ENCODE measurements at places on chromosomes 2 and 18.

- H3K4me3 ChIP-seq: no peak overlapping the region
- no peaks in the 10 kb centered on the region for H3K4me1 ChIP-seq
- H3K36me3 ChIP-seq: peaks cover 2% of the 10 kb centered on the region
- DNase-seq: no peak
Observed at GRCh38 chr2:196884368-196884767, 42.1 kb downstream of the PGAP1 start.

- DNase-seq: peak; percentile 17
- peak overlapping the region; percentile 50 for H3K4me3 ChIP-seq
- peak overlapping the region; percentile 40 for H3K27ac ChIP-seq
- peaks cover 40% of the 10 kb centered on the region for H3K4me1 ChIP-seq
Observed at GRCh38 chr2:24920809-24921441, 888 bp upstream of the ADCY3 start.

- DNase-seq: no peak
- no peaks in the 10 kb centered on the region for H3K36me3 ChIP-seq
- no peak overlapping the region for H3K27ac ChIP-seq
- no peaks in the 10 kb centered on the region for H3K27me3 ChIP-seq
Observed at GRCh38 chr2:111983478-111984212, 71.4 kb upstream of the TMEM87B start.

DNA sequence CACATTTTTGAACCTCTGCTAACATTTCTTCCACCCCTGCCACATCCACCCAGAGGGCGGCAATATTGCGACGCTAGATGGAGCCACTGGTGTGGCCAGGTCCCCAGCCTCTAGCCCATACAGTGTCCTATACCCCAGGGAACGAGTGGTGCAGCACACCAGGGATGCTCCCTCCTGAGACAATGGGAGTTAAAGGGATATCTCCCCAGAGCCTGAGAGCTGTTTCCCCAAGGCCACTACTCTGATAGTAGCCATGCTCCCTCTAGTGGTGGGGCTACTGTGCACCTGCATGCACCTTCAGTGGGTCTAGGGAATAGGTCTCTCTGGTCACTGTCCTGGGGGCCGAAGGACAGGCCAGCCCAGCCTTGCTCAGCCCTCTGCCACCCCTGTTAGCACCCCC lies 336.4 kb upstream of the FSHR start:
- H3K27ac ChIP-seq: no peak overlapping the region
- no peaks in the 10 kb centered on the region for H3K4me1 ChIP-seq
- H3K4me3 ChIP-seq: no peak overlapping the region
- no peaks in the 10 kb centered on the region for H3K27me3 ChIP-seq
- no peak for DNase-seq

GRCh38 chr2:152350155-152350679 lies 15.2 kb downstream of the FMNL2 start:
- DNase-seq: no peak
- no peaks in the 10 kb centered on the region for H3K36me3 ChIP-seq
- no peaks in the 10 kb centered on the region for H3K27me3 ChIP-seq
- no peak overlapping the region for H3K27ac ChIP-seq
- H3K4me1 ChIP-seq: no peaks in the 10 kb centered on the region

DNA sequence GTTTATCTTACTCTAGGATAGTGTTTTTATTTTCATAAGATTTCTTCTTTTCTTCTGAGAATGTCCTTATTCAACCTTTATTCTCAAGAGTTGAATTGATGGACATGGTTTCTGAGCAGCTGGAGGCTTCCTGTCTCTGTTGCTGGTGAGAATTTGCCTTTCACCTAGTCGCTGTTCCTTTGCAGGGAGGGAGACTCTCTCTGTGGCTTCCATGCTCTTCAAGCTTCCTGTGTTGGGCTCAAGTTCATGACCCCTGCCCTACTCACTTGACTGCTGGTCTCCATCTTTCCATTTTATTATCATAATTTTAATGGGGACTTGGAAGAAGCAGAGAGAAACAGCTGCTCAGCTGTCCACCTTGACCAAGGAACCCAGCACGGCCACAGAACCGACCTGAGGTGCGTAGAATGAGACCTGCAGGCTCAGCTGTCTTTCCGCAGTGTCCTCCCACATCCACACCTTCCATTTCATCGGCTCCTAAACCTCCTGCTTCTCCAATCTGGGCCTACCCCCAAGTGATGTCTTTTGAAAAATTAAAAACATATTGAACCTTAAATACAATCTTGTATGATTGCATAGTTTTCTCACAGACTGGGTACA lies 24.2 kb downstream of the TMEM18 start:
- no peak overlapping the region for H3K27ac ChIP-seq
- H3K27me3 ChIP-seq: no peaks in the 10 kb centered on the region
- H3K36me3 ChIP-seq: no peaks in the 10 kb centered on the region
- H3K4me1 ChIP-seq: peaks cover 26% of the 10 kb centered on the region

DNA sequence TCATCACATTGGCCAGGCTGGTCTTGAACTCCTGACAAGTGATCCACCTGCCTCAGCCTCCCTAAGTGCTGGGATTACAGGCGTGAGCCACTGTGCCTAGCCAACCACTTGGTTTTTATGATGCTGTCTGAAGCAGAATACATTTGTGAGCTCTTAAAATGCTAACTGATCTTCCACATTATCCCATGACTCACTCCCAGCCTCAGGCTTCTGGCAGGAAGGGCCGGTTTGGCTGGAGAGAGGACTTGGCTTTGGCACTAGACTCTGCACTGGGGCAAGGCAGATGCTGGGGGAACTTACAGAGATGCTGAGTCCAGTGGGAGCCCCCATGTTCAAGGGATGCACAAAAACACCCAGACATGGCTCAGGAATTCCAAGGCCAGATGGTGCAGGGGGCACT lies 40.5 kb upstream of the SH3BP4 start:
- H3K27ac ChIP-seq: no peak overlapping the region
- H3K27me3 ChIP-seq: peaks cover 2% of the 10 kb centered on the region
- H3K4me1 ChIP-seq: no peaks in the 10 kb centered on the region
- no peak overlapping the region for H3K4me3 ChIP-seq
- no peak for DNase-seq

GRCh38 chr2:158024288-158024898 lies 77.3 kb upstream of the UPP2 start:
- H3K27ac ChIP-seq: no peak overlapping the region
- no peaks in the 10 kb centered on the region for H3K4me1 ChIP-seq
- H3K36me3 ChIP-seq: no peaks in the 10 kb centered on the region
- H3K4me3 ChIP-seq: no peak overlapping the region
- DNase-seq: peak; percentile 41
- H3K27me3 ChIP-seq: no peaks in the 10 kb centered on the region

DNA sequence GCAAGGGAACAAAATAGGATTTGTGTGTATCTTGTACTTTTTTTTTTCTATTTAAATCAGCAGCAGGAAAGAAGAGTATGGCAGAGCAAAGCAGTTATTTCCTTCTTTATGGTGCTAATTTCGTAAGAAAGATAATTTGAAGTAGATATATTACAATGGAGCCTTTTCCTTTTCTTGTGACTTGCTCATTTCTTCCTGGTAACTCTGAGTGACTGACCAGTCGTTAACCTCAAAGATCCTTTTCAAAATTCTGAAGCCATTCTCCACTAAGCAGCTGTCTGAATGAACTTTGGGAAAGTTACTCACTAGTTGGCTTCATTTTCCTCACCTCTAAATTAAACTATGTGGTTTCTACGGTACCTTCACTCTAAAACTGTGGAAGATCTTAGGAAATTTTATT lies 24.6 kb downstream of the AFTPH start:
- no peaks in the 10 kb centered on the region for H3K4me1 ChIP-seq
- no peak overlapping the region for H3K27ac ChIP-seq
- H3K4me3 ChIP-seq: no peak overlapping the region
- no peak for DNase-seq
- no peaks in the 10 kb centered on the region for H3K27me3 ChIP-seq

- no peaks in the 10 kb centered on the region for H3K27me3 ChIP-seq
- H3K27ac ChIP-seq: no peak overlapping the region
- H3K36me3 ChIP-seq: no peaks in the 10 kb centered on the region
- no peak for DNase-seq
- H3K4me1 ChIP-seq: no peaks in the 10 kb centered on the region
- H3K4me3 ChIP-seq: no peak overlapping the region
Observed at GRCh38 chr2:194252127-194252526, 1404.9 kb upstream of the SLC39A10 start.

GRCh38 chr2:73081181-73081671 lies 9.7 kb upstream of the SFXN5 start:
- no peaks in the 10 kb centered on the region for H3K27me3 ChIP-seq
- no peak overlapping the region for H3K4me3 ChIP-seq
- no peak overlapping the region for H3K27ac ChIP-seq
- peaks cover 3% of the 10 kb centered on the region for H3K4me1 ChIP-seq
- no peaks in the 10 kb centered on the region for H3K36me3 ChIP-seq

DNA sequence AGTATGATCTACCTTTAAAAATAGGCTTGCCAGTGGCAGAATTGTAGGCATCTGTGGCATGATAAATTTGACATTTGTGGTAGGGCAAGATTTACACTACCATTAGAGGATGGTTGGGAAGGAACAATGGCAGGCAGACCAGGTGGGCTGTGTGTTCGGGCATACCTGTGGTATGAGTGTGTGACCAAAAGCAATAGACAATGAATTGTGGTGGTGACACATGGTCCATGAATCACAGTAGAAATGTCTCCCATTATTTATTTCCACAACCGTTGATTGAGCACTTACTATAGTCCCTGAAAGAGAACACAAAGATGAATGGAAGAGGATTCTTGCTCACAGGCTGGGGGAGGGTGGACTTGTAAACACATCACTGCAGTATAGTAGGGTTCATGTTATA lies 29.9 kb upstream of the RUFY4 start:
- no peak overlapping the region for H3K27ac ChIP-seq
- DNase-seq: no peak
- H3K4me1 ChIP-seq: peaks cover 15% of the 10 kb centered on the region
- H3K27me3 ChIP-seq: peaks cover 17% of the 10 kb centered on the region

- no peaks in the 10 kb centered on the region for H3K27me3 ChIP-seq
- H3K36me3 ChIP-seq: no peaks in the 10 kb centered on the region
- H3K27ac ChIP-seq: no peak overlapping the region
- H3K4me3 ChIP-seq: no peak overlapping the region
Observed at GRCh38 chr2:167147271-167147941, 259.1 kb downstream of the XIRP2 start.

DNA sequence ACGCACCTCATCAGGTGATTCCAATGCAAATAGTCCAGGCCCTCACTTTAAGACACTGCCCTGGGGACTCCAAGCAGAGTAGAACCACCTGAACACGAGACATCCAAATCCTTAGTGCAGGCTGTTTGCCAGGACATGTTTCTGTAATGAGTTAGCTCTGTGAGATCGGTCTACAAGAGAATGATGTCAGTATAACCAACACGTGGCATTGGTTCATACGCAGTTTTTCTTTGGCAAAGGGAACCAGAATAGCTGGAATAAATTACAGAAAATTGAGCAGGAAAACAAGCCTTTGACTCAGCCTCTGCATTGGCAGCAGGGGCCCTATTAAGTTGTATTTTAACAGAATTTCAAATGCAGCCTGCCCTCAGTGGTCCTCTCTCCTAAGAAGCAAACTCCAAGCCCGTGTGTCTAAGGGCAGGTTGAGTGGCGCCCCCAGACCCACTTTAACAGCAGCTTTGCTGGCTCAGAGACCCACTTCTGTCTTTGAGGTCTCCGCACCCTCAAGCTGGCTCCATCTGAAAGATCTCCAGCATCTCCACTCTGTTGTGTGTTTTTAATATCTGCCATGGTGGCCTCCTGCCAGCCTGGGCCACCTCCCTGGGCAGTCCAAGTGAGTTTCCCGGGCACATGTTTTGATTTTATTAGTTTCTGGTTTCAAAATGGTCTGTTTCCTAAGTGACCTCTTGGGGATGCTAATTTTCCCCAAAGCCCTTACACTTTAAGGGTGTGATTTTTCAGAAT lies 61.3 kb downstream of the ALPK2 start:
- DNase-seq: no peak
- no peak overlapping the region for H3K27ac ChIP-seq
- no peaks in the 10 kb centered on the region for H3K36me3 ChIP-seq
- H3K4me3 ChIP-seq: no peak overlapping the region
- H3K4me1 ChIP-seq: no peaks in the 10 kb centered on the region

DNA sequence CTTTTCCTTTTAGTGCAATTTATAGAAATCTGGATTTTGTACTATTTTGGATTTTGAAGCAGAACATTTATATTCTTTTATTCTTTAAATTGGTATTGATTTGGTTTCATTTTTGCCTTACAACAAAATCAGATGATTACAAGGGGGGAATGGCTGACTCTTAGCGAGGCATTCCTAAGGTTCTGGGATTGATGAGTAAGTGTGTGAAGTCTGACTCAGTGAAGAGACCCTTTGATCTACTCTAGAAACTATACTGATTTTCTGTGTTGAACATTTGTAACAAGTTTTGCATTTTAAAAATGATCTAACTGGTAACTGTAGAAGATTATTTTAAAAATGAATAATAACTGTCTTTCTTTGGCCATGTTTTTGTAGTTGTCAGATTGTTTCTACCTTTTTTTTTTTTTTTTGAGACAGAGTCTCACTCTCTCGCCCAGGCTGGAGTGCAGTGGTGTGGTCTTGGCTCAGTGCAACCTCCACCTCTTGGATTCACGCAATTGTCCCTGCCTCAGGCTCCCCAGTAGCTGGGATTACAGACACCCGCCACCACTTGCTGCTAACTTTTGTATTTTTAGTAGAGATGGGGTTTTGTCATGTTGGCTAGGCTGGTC lies 48.7 kb downstream of the TTC39C start:
- peaks cover 32% of the 10 kb centered on the region for H3K36me3 ChIP-seq
- H3K4me3 ChIP-seq: no peak overlapping the region
- no peak overlapping the region for H3K27ac ChIP-seq
- no peak for DNase-seq

GRCh38 chr2:46837704-46838103 lies 77.9 kb downstream of the MCFD2 start:
- no peaks in the 10 kb centered on the region for H3K4me1 ChIP-seq
- no peak for DNase-seq
- H3K27ac ChIP-seq: no peak overlapping the region
- no peak overlapping the region for H3K4me3 ChIP-seq

GRCh38 chr2:234420408-234420807 lies 76.5 kb downstream of the ARL4C start:
- no peaks in the 10 kb centered on the region for H3K27me3 ChIP-seq
- no peak overlapping the region for H3K4me3 ChIP-seq
- no peaks in the 10 kb centered on the region for H3K36me3 ChIP-seq

- no peak for DNase-seq
- no peak overlapping the region for H3K27ac ChIP-seq
- no peaks in the 10 kb centered on the region for H3K4me1 ChIP-seq
- H3K4me3 ChIP-seq: no peak overlapping the region
- H3K36me3 ChIP-seq: no peaks in the 10 kb centered on the region
- H3K27me3 ChIP-seq: no peaks in the 10 kb centered on the region
Observed at GRCh38 chr2:220887271-220887870, 684.7 kb downstream of the EPHA4 start.

DNA sequence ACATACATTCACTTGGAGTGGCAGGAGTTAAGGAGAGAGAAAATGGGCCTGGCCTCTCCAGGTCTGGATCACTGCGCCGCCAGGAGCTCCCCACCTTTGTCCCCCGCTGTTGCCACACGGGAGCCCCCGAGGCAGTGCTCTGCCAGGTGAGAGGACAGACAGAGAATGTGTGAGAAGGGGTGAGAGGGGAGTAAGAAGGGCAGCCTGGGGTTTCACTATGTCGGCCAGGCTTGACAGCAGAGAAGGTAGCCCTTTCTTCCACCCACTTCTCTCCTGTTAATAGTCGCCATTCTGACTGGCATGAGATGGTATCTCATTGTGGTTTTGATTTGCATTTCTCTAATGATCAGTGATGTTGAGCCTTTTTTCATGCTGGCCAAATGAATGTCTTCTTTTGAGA lies 26.2 kb upstream of the ARHGEF4 start:
- no peaks in the 10 kb centered on the region for H3K27me3 ChIP-seq
- H3K4me3 ChIP-seq: no peak overlapping the region
- no peak for DNase-seq
- H3K27ac ChIP-seq: no peak overlapping the region

GRCh38 chr2:70103531-70104061 lies 16.3 kb downstream of the PCBP1 start:
- H3K27me3 ChIP-seq: no peaks in the 10 kb centered on the region
- H3K4me1 ChIP-seq: peaks cover 32% of the 10 kb centered on the region
- peak; percentile 40 for DNase-seq
- peak overlapping the region; percentile 66 for H3K27ac ChIP-seq

Data from CD4-positive, alpha-beta T cell (primary cell).